ENCODE measurements at places on chromosomes 1 and 21.

DNA sequence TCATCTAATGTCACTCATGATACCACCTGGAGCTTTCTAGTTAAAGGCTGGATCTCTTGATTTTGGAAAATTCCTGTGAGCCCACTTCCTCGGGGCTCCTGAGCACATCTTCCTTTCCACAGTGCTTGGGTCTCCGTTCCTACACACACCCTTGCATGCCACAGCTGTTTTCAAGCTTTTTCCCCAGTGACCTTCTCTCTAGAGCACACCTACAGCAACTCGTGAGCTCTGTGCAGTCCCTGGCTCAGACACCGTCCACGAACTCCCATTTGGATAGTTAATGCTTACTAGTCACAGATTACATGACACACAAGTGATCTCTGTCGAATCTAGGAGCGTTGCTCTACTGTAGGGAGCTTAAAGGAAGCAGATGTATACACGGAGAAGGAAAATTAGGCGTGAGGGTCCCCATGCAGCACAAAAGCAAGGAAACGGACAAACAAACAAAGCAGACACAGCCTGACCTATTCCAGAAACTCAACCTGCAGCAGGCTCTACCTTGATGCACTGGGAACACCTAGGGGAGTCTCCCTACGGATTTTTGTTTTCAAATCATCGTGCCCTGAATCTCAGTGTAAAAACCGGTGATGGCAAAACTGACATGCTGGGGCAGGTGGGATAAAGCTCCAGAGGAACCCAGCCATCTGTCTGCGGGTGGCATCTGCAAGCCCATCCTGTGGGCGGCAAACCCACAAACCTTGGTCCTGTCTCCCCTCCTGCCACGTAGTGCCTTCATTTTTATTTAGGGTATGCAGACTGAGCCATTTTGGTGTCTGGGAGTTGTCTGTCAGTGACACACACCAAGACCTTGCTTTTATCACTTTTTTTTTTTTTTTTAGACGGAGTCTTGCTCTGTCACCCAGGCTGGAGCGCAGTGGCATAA lies 177.8 kb downstream of the RUNX1 start:
- DNase-seq, result no peak

DNA sequence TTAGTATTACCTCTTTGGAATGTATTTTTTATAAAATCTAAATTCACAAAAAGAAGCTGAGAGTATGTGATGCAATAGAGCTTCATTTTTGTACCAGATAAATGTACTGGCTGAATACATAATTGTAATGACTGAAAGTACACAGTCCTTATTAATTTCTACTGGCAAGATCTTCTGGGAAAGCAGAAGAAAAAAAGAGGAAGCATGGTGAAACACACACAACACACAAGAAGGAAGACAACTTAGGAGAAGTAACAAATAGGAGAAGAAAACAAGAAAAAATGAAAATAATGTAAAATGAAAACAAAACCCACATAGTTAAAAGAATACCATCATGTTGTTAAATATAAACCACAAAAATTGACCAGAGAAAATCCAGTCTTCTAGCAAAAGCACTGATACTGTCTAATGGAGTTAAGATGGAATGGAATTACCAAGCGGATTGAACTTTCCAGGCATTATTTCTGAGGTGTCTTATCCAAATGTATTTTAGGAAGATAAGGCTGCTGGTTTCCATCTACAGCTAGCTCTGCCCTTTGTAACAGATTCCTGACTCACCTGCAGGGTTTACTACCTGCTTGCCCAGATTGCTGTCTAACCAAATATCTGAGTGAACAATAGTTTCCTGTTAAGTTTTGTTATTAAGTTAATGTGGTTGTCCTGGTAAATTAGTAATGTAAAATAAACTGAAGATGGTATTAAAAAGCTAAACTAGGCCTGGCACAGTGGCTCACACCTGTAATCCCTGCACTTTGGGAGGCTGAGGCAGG lies 4.5 kb upstream of the COP1 start:
- no peak for DNase-seq

GRCh38 chr1:88595355-88596002 lies 88.6 kb upstream of the PKN2 start:
- DNase-seq, result peak; percentile 5

DNA sequence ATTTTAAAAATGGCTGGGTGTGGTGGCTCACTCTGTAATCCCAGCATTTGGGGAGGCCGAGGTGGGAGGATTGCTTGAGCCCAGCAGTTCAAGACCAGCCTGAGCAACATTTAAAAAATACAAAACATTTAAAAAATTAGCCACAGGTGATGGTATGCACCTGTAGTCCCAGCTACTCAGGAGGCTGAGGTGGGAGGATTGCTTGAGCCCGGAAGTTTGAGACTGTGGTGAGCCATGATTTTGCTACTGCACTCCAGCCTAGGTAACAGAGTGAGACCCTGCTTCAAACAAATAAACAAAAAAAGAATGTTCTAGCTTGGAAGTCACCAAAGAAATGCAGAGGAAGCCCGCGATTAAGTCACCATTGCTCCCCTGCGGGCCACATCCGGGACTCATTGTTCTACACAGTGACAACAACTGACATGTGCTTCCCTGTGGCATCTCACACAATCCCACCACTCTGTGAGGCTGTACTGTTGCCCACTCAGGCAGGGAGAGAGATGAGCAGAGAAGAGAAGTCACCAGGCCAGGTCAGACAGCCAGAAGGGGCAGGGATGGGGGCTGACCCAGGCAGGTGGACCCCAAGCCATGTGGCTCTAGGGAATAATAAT lies 18.4 kb upstream of the SPATC1L start:
- DNase-seq, result no peak

DNA sequence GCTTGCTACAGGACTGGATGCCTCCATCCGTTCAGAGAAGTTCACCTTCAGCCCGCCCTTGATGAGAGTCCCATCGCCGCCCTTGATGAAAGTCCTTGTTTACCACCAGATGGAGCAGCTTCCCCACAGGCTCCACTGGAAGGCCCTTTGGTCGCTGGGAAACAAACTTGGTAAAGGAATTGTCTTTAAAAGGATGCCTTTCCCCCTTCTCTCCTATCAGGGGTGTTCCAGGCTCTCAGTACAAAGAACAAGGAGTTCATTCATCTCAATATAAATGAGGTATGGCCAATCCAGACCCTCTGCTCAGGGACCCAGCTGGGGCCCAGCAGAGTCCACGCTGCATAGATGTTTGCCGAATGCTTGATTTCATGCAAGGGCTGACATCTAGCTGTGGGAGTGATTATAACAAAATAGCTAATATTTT lies 50.8 kb downstream of the CAPN9 start:
- peak; percentile 57 for DNase-seq

GRCh38 chr1:56844545-56845136 lies 10.0 kb upstream of the C8A start:
- no peak for DNase-seq

GRCh38 chr1:69319287-69319686 lies 248.4 kb upstream of the LRRC7 start:
- DNase-seq, result peak; percentile 32

DNA sequence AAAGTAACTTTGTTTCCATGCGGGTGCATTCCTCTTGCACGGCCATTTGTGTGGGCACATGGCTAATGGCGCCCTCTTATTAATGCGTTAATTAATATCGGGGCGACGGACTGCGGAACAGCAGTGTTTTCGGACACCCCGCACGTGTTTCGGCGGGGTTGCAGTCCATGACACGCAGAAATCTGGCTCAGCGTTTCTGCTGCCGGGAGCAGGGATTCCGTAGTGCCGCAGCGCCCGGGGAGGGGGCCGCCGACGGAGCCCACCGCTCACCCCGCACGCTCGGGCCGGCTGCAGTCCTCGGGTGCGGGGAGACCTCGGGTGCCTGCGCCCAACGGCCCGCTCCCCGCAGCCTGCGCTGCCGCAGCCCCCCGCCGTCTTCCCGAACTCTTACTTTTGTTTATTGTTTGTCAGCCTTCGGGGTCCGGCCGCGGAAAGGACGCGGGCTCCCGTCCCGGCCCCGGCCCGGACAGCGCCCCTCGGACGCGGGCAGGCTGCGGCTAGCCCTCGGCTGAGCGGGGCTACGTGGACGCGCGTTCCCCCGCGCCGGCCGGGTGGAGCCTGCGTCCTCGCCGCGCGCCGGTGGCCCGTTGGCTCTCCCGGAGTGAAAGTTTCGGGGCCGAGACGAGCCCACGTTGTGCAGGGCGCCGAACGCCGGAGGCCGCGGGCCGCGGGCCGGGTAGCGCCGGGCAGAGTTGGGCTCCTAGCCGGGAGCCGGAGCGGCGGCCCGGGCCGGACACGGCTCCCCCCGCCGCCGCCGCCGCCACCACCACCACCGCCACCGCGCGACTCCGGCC lies 849 bp downstream of the NFIA start:
- DNase-seq, result peak; percentile 59

GRCh38 chr1:31531177-31531999 lies 44.9 kb upstream of the TINAGL1 start:
- peak; percentile 67 for DNase-seq

DNA sequence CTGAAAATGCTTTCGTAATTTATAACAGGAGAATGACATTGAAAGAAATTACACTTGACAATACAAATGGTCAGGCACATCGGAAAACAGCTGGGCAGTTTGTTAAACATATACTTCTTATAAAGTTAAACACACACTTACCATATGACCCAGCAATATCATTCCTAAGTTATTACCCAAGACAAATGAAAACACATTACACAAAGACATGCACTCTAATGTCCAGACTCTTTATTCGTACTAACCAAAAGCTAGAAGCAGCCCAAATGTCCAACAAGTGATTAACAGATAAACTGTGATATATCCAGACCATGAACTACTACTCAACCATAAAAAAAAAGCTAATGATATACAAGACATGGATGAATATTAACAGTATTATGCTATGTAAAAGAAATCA lies 8.5 kb downstream of the AKT3 start:
- DNase-seq, result no peak

- peak; percentile 71 for DNase-seq
These were observed 33.3 kb upstream of the CNTN2 start for GRCh38 chr1:205009670-205010069.

- DNase-seq, result peak; percentile 88
These were observed 8.7 kb upstream of the MDM4 start for GRCh38 chr1:204507317-204508105.

DNA sequence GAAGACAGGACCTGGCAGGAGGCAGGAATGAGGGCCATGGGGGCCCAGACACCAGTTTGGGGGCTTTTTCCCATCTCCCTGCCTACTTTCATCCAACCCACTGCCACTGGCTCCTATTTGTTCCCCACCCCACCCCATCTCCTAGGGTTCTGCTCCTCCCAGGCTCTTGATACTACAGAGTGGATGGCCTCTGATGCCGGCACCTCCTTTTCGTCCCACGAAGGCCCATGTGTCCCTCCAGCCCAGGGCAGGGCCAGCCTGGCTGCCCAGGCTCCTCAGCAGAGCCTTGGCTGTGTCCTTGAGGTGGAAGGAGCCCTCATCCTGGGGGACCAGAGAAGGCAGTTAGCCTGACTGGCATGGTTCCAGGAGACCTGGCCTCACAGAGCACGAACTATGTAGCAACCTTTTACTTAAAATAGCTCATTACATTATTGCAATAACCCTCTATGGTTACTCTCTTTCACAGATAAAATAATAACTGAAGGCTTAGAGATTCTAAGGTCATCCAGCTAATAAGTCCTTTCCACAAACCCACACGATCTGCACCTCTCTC lies 3.5 kb downstream of the POMGNT1 start:
- DNase-seq, result no peak

- DNase-seq, result peak; percentile 97
These were observed 25.3 kb upstream of the PEF1 start for GRCh38 chr1:31669786-31670592.

- DNase-seq, result peak; percentile 78
These were observed 111.4 kb downstream of the TBX19 start for GRCh38 chr1:168391851-168392681.

DNA sequence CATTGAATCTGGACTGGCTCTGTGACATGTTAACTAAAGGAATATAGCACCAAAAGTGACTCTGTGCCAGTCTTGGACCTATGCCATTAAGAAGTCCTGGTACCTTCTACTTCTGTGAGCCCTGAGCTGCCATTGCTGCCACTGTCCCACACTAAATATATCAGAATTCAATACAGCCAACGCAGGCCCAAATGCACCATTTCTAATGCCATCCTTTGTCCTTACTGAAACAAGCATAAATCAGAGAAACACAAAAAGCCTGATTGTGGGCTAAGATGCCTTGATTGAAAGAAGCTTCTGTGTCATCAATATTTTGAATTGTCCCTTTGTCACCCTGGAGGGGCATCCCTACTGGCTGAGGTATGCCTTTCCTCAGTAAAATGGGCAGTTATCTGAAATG lies 66.9 kb upstream of the NEK2 start:
- DNase-seq, result no peak

GRCh38 chr1:183515002-183515689 lies 42.8 kb downstream of the SMG7 start:
- DNase-seq, result peak; percentile 98

DNA sequence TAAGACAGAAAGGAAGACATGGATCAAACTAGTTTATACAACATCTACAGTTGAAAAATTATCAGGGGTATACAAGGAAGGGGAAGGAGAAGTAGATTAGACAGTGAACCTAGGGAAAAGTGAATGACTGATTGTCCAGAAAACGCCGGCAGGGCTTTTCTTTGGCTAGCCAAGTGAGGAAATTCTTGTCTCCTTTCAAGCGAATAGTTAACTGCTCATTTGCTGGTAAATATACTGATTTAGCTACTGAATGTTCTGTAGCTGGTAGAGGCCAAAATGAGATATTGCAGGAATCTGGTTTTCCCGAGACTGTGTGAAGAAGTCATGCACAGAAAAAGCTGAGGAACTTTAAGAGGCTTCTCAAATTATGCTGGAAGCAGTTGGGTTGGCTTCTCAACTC lies 128.5 kb upstream of the ZNHIT6 start:
- no peak for DNase-seq

- no peak for DNase-seq
These were observed 177.9 kb downstream of the HFM1 start for GRCh38 chr1:91226741-91227140.

- no peak for DNase-seq
These were observed 21.2 kb upstream of the LRRC8C start for GRCh38 chr1:89611721-89612120.

DNA sequence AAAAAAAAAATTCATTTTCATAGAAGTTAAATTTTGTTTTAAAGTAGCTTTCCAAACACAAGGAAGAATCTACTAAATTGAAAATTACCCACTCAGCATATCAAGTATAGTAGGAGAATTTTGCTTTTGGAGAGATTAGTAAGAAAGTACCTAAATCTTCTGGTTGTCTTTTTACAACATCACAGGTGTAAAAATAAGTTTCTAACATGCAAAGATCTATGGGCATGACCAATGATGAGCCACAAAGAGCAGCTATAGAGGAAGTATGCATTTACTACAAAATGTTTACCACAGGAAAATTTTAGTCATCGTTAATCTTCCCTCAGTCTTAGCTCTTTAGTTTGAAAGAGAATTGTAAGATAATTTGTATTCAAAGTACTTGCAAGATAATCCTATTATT lies 28.1 kb downstream of the ANGPTL3 start:
- no peak for DNase-seq

All from NCI-H69 (cell line).